ENCODE measurements at places on chromosomes 6 and 20.
A peak's percentile ranks its signal among the peaks of the same experiment; 100 is the strongest.

- no peak for DNase-seq
These were observed 49.7 kb upstream of the NAA20 start for GRCh38 chr20:19967445-19967844.

DNA sequence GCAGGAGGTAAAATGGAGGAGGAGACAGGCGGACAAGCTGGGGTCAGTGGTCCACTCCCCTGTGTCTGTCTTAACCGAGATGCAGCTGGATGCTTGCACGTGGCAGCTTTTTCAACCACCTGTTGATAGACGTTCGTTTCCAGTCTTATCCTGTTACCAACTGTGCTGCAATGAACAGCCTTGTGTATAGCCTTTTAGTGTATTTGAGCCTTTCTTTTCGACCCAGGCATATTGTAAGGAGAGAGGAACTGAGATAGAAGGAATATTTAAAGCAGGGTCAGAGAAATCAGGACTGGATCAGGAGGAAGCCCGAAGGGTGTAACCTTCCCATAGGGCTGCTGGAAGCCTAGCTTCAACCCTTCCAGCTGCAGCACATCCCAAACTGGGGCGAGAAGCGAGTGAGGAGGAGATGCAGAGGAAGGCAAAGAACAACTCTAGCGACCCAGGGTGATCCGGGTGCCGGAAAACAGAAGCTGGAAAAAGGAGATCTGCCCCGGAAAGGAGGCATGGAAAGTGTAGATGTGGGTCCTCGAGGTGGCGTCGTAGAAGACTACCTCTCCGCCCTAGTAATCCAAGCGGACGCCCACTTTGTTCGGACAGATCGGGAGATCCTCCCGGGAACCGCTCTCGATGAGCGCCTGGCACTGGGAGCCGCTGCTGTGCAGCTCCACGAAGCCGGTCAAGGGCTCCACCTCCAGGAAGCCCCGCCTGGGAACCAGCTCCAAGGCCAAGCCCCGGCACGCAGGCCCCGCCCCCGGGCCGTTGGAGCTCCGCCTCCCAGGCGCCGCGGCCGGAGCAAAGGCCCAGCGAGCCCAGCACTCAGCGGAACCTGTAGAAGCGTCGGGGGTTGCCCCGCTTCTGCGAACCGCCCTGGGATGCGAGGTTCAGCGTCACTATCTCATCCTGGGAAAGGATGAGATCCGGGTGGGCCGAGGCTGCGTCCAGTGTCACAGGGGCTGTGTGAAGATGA is 11.2 kb downstream of the TRIM31 start:
- peak; percentile 19 for DNase-seq

DNA sequence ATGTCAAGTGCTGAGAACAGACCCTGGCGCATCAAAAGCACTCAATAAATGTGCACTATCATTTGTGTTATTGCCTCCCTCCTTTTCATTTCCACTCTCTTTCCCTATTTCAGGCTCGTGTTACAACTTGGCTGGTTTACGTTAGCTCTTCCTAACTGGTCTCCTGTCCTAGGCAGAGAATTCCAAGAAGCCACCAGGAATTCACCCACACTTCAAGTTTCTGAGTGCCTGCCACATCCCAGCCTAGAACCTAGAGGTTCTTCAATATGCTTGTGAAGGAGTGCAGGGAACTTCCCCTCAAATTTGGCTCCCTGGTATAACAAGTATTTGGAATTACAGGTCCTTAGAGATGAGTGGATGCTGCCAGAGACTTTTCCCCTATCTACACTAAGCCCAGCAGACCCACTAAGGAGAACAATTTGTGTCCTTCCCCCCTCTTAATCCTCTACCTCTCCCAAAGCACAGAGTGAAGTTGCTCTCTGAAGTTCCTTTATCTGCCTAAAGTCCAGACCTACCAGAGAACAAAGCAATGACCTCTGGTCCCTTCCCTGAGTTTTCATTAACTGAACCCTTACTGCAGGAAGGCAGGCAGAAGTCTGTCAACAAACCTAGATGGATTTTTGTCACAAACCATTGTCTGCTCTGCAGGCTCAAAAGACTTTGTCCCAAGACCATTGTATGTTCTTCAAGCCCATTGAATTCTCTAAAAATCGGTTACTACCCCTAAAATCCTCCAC is 201.6 kb upstream of the JARID2 start:
- no peak for DNase-seq

DNA sequence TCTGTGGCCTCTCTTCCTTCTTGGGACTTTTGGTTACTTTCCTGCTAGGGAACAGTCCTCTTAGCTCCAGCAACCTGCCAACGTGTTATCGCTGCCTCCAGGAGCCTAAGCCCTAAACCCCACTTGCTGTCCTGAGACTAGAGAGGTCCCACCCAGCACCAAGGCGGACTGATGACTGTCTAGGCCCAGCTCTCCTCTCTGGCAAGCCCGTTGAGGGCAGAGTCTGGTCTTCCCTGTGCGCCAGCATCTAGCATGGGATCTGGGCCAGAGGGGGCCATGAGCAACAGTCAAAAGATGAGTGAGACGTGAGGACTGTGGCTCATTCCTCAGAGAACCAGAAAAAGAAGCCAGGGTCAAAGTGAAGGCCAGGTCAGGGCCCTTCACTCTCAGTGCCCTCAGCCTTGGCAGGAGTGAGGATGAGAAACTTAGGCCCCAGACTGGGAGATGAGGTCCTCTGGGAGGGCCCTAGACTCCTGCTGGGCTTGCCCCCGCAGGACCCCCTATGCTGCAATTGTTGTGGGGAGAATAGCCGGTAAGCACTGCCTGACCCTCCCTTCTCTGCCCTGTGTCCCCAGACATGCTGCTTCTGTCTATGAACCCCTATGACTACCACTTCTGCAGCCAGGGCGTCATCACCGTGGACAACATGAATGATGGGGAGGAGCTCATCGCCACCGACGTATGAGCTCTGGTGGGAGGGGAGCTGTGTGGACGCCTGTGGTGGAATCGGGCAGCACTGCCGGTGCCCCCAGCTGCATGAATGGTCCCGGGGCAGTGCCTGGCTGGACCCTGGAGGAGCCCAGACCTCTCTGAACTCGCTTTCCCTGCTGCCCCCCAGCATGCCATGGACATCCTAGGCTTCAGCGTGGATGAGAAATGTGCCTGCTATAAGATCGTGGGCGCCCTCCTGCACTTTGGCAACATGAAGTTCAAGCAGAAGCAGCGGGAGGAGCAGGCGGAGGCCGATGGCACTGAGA is 30.9 kb downstream of the MYH7B start:
- no peak for DNase-seq

GRCh38 chr6:108365478-108365877 is 70.6 kb downstream of the AFG1L start:
- DNase-seq: no peak

DNA sequence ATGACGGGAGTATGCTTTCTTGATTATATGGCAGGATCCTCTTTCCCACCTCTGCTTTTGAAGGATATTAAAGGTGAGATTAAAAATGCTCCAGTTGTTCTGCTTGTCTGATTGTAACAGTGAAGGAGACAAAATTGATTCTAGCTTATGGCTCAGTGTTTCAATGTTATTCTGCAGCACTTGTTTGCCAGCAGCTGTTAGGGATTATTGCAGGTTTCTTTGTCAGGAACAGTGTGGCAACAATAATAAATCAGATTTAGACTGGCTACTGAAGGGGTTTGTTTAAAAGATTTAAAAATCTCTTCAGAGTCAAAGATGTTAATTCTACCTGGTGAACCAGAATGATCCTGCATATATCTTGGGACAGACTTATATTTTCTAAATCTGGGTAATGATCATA is 126.9 kb downstream of the LAMA2 start:
- no peak for DNase-seq

DNA sequence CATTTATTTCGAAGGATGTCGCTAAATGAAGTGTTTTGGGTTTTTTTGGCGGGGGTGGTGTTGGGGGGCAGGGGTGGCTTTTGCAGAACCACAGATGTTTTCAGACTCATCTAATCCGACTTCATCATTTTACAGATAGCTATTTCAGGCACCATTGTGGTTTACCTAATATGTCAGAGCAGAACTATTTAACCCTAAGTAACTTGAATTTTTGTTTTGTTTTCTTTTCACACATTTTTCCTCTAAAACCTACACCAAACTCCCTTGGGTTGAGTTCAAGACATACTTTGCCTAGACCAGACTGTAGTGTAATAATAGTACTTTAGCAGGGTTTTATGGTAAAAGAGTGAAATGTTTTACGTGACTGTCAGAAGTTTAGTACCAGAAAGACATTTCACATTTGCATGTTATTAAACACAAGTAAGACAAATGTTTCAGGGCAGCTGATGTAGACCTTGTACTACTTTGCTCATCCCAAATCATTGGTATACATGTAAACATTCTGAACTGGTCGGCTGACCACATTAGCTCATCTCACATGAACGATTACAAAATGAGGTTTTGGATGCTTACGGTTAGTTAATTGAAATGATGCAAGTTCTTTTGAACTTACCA is 37.7 kb downstream of the MAP3K4 start:
- DNase-seq: no peak

GRCh38 chr6:158567152-158567551 is 7.3 kb downstream of the TMEM181 start:
- no peak for DNase-seq

DNA sequence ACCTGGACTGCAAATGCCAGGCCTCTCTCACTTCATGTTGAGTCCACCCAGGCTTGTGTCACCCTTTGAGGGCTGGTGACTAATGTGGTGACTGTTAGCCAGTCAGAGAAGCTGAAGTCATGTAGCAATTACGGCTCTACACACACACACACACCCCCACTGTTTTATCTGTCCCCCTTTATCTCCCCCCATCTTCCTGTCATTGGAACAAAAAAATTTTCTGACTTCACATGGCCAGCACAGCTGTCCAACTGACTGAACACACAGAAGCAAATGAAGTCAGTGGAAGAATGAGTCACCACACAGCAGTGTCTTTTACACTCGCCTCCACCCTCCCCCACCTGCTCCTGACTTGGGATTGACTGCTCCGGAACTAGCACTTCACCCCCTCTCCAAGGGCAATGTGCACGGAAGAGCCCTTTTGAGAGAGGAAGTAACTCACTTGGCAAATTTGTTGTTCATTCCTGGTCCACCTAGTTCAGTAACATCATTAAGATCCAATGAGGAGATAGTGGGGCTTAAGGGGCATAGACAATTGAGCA is 198.0 kb downstream of the RNF144B start:
- no peak for DNase-seq

DNA sequence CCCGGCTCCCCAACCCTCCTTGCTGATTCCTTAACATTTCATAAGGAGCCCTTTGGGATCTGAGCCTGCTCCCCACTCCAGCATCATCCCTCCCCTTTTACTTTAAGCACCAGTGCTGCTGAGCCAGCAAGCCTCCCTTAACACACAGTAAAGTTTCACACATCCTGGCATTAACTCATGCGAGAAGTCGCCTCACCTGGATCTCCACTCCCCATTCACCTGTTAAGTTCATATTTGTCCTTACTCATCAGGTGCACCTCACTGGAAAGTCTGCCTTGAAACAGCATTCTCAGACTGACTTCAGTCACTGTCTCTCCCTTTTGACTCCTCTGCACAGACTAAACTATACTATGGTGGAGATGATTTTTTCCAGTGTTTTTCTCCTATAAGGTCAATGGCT is 47.8 kb upstream of the MAP7 start:
- no peak for DNase-seq

GRCh38 chr6:109672175-109672574 is 18.8 kb downstream of the AK9 start:
- no peak for DNase-seq

DNA sequence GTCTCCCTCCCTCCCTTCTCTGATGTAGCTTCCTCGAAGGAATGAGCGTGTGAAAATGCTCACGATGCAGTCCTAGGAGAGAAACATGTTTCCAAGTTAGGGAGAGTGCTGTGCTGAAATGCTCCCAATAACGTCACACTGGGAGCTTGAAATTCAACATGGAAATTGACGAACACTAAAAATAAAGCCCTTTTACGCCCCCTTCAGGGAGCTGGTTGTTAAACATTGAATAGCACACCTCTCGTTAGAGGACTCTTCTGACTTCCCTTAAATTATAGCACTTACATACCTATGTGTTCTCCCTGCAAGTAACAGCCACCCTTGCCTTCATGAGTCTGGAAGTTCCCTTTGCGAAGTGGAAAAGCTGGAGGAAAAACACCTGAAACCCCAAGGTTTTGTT is 88.6 kb downstream of the BFSP1 start:
- no peak for DNase-seq

- DNase-seq: no peak
These were observed 71.6 kb upstream of the CD93 start for GRCh38 chr20:23157734-23158133.

DNA sequence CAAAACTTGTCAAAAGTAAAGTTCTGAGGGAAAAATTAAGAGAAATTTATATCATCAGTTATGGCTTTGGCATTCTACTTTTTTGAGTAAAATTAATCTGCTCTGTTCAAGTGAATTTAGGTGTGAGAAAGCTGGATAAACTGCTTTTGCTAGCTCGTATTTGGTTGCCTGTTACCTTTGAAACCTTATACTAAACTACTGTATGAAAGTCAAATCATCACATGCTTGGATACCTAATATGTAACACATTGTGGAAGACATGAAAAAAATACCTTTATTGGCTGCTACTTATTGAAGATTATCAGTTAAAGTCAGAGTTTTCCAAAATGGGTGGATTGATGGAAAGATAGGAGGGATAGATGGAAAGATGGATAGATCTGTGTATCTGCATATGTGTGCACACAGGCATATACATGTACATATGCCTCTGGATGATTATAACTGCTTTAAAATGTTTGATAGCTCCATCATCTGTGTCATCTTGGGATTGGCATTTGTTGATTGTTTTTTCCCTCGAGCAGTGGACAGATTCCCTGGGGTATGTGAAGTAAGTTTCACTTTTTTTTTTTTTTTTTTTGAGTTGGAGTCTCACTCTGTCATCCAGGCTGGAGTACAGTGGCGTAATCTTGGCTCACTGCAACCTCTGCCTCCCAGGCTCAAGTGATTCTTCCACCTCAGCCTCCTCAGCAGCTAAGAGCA is 24.3 kb downstream of the SCAF8 start:
- DNase-seq: no peak

DNA sequence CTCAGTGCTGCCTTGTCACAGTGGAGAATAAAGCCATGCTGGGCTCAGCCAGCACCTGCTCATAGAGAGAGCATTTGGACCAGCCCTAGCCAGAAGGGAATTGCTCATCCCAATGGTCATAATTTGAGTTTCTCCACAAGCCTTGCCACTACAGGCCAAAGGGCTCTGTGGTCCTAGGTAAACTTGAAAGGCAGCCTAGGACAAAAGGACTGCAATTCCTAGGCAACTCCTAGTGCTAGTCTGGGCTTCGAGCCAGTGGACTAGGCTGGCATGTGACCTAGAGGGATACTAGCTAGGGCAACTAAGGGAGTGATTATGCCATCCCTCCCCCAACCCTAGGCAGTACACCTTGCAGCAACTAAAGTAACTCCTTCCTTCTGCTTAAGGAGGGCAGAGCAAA is 516.2 kb downstream of the BCKDHB start:
- DNase-seq: no peak

All from stimulated activated CD8-positive, alpha-beta memory T cell treated with anti-CD3 and anti-CD28 coated beads, Interleukin-7, amount 100 ng/mL, for 1 hour (primary cell).